Mesendoderm (in vitro differentiated cells): ENCODE measurements at places on chromosomes 11 and 22.

DNA sequence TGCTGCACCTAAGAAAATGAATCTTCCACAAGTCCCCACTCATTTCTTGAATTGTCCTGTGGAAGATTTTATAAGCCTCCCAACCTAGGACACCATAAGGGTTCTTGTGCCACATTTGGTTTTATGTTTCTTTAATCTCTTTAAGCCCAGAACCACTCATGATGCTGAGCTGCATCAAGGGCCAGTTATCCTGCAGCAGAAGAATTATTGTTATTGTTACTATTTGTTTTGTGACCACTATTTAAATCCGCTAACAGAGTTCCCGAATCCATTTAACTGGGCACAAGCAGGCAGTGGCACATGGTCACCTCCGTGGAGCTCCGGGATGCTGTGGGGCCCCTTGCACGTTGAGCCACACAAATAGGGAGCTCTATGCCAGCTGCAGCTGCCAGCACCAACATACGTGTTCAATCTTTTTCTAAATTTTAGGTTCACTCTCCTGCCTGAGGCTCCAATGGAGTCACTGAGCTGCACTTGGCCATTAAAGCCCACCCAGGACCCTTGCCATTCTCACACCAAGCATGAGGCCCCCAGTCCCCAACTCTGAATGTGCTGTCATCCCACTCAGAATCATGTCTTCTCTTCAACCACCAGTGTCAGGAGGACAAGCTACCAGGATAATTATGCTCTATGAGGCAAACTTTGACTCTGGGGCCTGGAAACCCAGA, 60.6 kb downstream of the DGCR2 start:
- no peak for DNase-seq

- DNase-seq: no peak
These were observed 19.5 kb upstream of the SPON1 start for GRCh38 chr11:13942971-13943381.

GRCh38 chr11:8259306-8259959, 4.2 kb downstream of the LMO1 start:
- DNase-seq: no peak

DNA sequence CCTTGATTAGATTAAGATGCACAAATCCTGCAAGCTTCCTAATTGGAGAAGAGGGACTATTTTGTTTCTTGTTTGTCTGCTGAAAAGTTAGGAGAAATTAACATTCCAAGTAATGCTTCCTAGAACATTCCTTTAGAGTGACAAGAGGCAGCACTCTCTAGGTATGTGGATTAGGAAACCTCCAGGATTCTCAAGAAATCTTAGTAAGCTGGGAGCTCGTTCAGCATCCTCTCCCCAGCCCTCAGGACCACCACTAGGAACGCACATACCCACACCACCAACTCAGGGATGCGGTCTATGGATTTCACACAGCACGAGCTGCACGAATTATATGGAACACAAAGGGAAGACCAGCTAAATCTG, 52.9 kb downstream of the NCAPD3 start:
- DNase-seq: peak; percentile 14

GRCh38 chr11:96314326-96315020, 28.5 kb downstream of the MAML2 start:
- DNase-seq: no peak

DNA sequence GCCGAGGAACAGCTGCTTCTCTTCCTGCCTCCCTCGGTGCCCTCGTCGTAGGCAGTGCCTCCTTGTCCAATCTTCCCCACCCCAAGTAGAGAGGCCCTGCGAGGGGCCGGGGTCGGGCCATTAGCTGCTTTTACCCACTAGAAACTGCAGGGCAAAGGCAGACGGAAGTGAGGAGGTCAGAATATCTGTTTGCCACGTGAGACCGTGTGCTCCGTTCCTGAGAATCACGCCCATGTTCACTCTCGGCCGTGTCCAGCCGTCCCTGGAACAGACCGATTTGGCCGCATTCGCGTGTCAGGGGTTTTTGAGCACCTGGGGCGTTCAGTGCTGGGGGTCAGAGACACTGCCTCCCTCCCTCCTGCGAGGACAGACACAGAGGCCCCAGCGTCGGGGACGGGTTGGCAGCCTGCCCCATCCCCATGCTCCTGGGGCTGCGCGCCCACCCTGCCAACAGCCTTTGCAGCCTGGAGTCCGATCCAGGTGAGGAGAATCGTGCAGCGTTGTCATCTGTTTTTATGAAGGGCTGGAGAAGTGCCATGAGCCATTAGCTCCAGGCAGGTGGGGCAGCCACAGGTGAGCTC, 982.2 kb downstream of the BRD1 start:
- DNase-seq: no peak

- no peak for DNase-seq
These were observed 7.4 kb downstream of the CCDC34 start for GRCh38 chr11:27355575-27356104.
